ENCODE measurements at places on chromosomes 11 and 22.

DNA sequence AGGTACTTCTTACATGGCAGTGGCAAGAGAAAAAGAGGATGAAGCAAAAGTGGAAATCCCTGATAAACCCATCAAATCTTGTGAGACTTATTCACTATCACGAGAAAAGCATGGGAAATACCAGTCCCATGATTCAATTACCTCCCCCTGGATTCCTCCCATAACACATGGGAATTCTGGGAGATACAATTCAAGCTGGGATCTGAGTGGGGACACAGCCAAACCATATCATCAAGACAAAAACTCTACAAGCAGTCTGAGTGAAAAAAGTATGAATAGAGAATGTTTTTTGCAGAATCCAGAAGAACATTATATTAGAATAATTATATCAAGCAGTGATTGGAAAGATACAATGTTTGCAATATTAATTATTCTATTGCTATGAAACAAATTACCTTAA lies 893.7 kb downstream of the FAM181B start:
- no peak for DNase-seq

DNA sequence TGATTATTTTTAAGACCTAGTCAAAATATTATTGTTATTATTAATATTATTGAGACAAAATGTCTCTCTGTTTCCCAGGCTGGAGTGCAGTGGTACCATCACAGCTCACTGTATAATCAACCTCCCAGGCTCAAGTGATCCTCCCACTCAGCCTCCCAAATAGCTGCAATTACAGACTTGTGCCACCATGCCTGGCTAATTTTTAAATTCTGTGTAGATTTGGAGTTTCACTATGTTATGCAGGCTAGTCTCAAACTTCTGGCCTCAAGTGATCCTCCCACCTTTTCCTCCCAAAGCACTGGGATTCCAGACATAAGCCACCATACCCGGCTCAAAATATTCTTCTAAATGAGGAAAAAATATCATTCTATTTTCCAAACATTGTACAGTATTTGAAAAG lies 37.0 kb downstream of the SLC36A4 start:
- no peak for DNase-seq

DNA sequence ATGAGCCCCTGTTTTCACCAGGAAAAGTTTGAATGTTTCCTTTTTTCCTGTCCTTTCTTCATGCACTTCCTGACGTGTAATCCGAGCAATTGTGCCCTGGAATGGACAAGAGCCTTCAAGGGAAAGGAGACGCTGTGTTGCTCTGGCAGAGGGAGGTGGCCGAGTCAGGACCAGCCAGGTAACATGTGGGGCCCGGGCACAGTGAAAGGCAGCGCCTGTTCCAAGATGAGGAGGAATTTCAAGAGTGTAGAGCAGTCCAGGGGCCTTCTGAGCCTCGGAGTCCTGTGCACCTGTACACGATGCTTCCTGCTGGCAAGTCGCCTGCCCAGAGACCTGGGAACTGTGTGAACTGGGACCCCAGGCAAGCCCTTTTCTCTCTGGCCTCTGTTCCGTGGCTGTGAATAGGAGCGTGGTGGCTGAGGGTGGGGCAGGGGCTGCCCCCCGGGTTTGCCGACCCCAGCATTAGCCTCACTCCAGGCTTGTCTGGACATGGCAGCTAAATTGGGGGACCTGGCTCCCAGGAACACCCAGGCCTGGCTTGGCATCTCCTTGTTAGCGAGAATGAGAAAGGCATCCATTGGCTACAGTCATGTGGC lies 92.0 kb downstream of the MYEOV start:
- no peak for DNase-seq

DNA sequence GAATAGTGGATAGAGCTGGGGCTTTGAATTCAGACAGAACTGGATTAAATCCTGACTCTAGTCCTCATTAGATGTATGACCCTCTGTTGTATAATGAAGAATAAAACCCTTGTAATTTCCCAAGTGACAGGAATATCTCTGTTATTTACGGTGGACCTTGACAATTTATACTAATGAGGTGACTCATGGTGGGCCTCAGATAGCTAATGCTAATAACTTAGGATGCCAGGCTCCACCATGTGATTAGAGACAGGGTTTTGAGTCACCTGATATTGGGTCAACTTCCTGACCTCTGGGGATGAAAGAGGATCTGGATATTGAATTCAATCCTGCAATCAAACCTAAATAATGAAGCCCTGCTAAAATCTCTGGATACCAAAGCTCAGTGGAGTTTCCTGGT lies 33.6 kb downstream of the OSBP start:
- DNase-seq, result no peak

DNA sequence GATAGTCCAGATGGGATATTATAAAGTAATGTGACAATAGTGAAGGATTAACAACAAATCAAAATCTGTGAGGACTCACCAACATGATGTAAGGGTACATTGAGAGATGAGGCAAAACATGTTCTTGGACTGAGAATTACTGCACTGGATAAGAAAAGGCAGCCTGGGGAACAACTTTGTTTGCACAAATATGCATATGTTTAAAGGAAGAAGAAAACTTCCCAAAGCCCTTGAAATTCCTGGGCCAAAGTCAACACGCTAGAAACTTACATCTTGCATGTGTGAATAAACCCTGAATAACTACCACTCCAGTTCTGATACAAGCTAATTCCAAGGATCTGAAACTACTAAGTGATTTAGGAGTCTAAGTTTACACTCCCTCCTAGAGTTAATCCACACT lies 1.1 kb downstream of the OR52A5 start:
- no peak for DNase-seq

GRCh38 chr22:40585310-40585751 lies 51.2 kb downstream of the MRTFA start:
- DNase-seq, result no peak

- DNase-seq, result no peak
These were observed 105.8 kb downstream of the SPATA19 start for GRCh38 chr11:133739481-133739880.

DNA sequence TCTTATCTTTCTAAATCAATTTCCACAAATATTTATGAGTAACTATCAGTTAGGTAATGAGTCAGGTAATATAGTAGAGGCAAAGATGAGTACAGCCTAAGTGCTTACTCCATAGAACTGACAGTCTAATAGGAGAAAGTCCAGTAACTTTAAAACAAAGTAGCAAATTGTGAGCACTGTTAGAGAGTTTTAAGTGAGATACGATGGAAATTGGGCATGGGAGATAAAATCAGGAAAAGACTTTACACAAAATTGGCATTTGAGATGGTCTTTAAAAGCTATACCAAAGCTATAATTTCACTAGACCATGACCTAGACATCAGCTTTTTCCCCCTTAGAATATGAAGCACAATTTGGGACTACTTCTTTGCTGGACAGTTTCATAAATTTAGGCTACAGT lies 113.7 kb downstream of the CSTPP1 start:
- no peak for DNase-seq
